ENCODE measurements at places on chromosomes 3 and 15. TPM values are rescaled to one million over a fixed set of nuclear protein-coding genes. Genes with fewer than 3 reads are reported as not detected.

Gene CGNL1
- total RNA-seq = 5.3 TPM

Gene DLEC1
- 1.6 TPM for total RNA-seq

Gene RNF7
- total RNA-seq = 29.1 TPM

Gene FGF7
- 0.94 TPM for total RNA-seq

Gene SLC28A2
- total RNA-seq = not detected

Gene DNAJA4
- 50.1 TPM for total RNA-seq

Gene RASGRF1
- total RNA-seq = 8.5 TPM

Gene ZNF502
- total RNA-seq = 14.1 TPM

Gene NCKIPSD
- total RNA-seq = 18.5 TPM

Gene MESP1
- total RNA-seq = 2.2 TPM

Gene GPX1
- 62.0 TPM for total RNA-seq

Gene GMNC
- 0.63 TPM for total RNA-seq

Gene GOLGA8S
- under 0.01 TPM for total RNA-seq

Gene DLL4
- 6.3 TPM for total RNA-seq

Gene MESP2
- total RNA-seq = not detected

Gene SCAANT1
- total RNA-seq = not detected

Gene CHST2
- 34.1 TPM for total RNA-seq

Gene CLEC3B
- total RNA-seq = 14.7 TPM

Gene RASL12
- total RNA-seq = 2.8 TPM

Gene ERC2
- 87.3 TPM for total RNA-seq

Gene ZDHHC23
- total RNA-seq = 18.8 TPM

Gene FES
- total RNA-seq = 3.1 TPM

Gene SUSD5
- 2.5 TPM for total RNA-seq

Gene ACP3
- 0.63 TPM for total RNA-seq

Gene RTP3
- not detected for total RNA-seq

Gene DAZL
- total RNA-seq = not detected

Gene CTDSPL2
- total RNA-seq = 135 TPM

Gene ADGRG7
- total RNA-seq = not detected

Gene COL8A1
- 0.31 TPM for total RNA-seq

Gene SMAD6
- total RNA-seq = 2.5 TPM

Gene ADAMTS17
- 8.5 TPM for total RNA-seq

Gene KNG1
- total RNA-seq = not detected

Gene RARB
- total RNA-seq = 7.8 TPM

Gene TMEM266
- 3.8 TPM for total RNA-seq

Gene GOLGA6L7
- not detected for total RNA-seq

Gene BFSP2
- total RNA-seq = 2.5 TPM

Gene CYP1A2
- not detected for total RNA-seq

Gene CELSR3
- 67.9 TPM for total RNA-seq

Gene BHLHE40
- total RNA-seq = 5.6 TPM

Gene ICE2
- total RNA-seq = 79.5 TPM

Gene RPP25
- total RNA-seq = 5.0 TPM

Gene ACVR2B
- total RNA-seq = 61.0 TPM

Gene MFAP1
- total RNA-seq = 21.0 TPM

Gene CCDC54
- 1.6 TPM for total RNA-seq

Data from parietal lobe (tissue), 2 donors.